ENCODE measurements at places on chromosomes 7 and 10. TPM values are rescaled to one million over a fixed set of nuclear protein-coding genes. Genes with fewer than 3 reads are reported as not detected.

- DNase-seq, result no peak
These were observed 3.7 kb downstream of the OGA start for GRCh38 chr10:101814466-101815071.

DNA sequence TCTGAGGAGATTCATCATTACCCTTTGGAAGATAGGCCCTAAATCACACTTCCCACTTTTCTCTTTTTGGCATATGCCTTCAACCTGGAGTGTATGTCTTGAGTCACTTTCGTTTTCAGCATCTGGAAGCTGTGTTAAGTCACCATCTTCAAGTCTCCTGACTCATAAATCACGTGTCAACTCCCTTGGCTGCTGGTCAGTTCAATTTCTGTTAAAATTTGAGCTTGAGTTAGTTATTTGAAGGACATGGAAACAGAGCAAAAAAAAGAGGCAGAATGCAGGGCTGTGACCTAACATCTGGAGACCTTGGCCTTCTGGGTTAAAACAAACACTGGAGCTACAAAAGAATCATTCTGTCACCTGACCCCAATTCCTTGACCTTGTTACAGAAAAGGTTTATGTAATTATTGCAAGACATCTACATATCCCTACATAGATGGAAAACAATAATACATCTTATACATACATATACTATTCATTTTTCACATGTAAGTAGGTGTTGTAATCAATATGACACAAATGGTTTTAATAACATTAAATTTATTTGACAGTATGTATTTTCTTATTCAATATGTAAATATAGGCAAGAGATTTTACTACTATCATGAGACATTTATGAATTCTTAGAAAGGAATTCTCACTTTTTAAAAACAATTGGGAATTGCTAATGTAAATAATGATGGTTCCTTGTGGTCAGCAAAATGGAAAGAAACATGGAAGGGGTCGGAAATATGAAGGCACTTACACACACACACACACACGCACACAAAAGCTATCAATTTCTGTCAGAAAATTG is 169.7 kb upstream of the PHYHIPL start:
- no peak for DNase-seq

GRCh38 chr10:12337453-12338372 is 11.6 kb upstream of the CAMK1D start:
- no peak for DNase-seq

DNA sequence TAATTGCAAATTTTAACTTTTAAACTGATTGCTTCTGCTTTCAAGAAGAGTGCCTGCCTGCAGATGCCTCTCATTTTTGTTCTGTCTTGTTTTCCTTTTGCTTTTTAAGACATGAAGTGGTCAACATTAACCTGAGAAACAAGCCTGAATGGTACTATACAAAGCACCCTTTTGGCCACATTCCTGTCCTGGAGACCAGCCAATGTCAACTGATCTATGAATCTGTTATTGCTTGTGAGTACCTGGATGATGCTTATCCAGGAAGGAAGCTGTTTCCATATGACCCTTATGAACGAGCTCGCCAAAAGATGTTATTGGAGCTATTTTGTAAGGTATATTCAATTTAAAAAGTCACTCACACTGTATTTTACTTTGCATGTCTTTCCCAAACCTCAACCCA is 8.8 kb downstream of the GSTO2 start:
- DNase-seq, result no peak

- DNase-seq, result no peak
These were observed 43.0 kb downstream of the LEP start for GRCh38 chr7:128284102-128284501.

GRCh38 chr7:158027646-158028045 is 560.0 kb downstream of the PTPRN2 start:
- no peak for DNase-seq

DNA sequence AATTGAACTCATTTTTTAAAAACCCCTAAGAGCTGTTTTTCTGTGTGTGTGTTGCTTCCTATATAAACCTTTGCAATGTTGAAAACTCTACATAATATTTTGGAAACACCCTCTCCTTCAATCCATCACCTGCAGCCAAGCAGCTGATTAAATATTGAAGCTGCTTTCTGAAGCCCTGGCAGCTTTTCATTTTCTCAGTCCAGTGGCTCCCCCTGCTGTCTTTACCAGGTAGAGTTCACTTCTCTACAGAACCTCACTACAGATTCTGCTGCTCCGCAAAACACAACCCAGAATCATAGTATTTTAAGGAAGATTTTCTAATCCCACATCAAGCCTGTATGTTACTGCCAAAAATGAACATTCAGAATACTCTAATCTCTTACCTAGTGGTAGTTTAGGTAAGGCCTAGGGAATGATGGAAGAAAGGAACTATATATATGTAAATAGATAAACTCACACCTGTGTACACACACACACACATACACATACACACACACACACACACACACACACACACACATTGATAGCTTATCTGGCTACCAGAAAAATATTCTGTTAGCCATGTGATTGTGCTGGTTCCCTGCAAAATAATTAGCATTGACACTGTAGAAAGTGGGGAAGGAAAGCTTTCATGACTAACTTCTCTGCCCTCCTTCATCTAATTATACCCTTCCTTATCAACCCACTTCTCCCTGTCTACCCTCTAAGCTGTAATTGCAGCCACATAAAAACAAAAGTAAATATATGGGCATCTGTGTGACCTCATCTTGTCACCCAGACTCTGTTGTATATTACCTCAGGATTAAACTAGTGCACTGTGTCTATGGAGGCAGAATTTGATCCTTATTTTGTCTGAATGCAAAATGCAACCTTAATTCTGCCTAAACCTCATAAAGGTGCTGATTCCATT is 229.5 kb upstream of the FZD1 start:
- peak; percentile 44 for DNase-seq

Gene AKR1B15
- polyA plus RNA-seq, result not detected

Measured in liver (tissue), 10 donors.